ENCODE measurements at places on chromosomes 12 and 14. TPM values are rescaled to one million over a fixed set of nuclear protein-coding genes. Genes with fewer than 3 reads are reported as not detected.

- DNase-seq: no peak
These were observed 122.3 kb upstream of the RFLNA start for GRCh38 chr12:124172636-124173035.

- DNase-seq: no peak
These were observed 140.8 kb upstream of the NEDD1 start for GRCh38 chr12:96766232-96766631.

DNA sequence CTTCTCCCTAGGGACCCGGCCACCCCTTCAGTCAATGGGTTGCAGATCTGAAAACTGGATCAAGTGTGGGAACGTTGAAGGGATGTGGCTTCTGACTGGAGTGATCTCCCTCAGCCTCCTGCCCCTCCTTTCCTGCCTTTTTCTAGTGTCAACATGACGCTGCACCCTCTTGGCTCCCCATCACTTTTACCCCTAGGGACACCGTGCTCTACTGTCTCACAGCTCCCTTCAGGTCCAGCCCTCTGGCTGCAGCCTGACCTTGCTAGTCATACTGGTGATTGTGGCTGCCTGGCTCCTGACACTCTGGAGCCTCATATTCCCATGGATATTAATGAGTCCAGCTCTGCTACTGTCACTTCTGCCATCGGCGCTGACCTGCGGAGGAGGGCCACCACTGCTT lies 51.5 kb upstream of the RASSF3 start:
- DNase-seq: no peak

- DNase-seq: no peak
These were observed 31.1 kb upstream of the DUSP6 start for GRCh38 chr12:89383235-89384049.

DNA sequence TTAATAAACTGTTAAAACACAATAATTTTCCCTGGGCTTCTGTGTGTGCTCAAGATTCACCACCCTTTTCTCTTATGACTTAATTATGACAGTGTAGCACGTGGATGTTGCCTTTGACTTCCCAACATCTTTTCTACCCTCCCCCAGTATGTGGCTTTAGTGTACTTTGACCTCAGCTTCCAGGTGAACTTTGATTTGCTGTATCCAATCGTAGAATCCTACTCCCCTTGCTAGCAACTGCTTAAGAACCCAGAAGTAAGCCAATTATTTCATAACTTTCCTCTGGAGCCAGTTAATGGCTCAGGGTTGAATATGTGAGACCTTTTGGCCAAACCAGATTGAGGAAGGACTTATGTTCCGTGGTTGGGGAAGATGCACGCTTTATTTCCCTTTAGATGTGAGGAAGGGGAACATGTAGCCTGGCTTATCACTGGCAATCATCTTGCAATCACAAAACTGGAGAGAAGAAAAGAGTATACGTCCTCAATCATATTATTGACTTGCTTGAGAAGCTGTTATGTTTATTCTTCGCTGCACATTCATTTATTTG lies 259.6 kb upstream of the ATP2B1 start:
- DNase-seq: no peak

SLC39A2 gene
- total RNA-seq: 0.27 TPM

DNA sequence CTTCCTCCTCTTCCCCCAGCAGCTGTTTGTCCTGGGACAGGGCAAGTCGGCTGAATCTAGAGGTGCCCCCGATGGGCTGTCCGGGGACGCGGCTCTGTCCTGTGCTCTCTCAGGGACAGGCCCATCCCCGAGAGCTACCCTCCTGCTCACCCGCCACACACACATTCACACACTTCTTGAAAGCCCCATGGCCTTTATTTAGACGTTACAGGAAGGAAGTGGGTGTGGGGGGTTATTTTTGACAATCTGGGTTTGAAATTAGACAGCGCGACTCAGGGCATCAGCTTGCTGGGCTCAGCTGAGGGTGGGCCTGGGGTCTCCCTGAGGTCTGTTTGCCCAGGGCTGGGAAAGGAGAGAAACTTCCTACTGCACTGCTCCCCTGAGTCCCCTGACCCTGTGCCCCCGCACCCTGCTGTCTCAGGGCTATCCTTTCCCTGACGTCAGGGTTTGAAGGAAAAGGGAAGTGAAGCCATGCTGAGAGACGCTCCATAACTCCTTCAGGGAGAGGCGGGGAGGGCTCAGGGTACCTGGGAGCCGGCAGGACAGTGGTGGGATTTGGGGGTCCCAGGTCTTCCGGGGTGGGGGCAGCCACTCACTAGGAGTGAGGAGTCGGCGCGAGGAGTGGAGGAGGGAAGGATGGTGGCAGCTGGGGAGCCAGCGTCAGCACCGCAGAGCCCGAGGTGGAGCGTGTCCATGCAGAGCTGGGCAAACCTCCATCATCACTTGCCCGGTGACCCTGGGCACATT lies 8.1 kb downstream of the PTPN6 start:
- no peak for DNase-seq

GRCh38 chr12:132026796-132027500 lies 77.2 kb downstream of the EP400 start:
- no peak for DNase-seq

GRCh38 chr12:14840616-14841015 lies 2.7 kb downstream of the ART4 start:
- DNase-seq: no peak

DNA sequence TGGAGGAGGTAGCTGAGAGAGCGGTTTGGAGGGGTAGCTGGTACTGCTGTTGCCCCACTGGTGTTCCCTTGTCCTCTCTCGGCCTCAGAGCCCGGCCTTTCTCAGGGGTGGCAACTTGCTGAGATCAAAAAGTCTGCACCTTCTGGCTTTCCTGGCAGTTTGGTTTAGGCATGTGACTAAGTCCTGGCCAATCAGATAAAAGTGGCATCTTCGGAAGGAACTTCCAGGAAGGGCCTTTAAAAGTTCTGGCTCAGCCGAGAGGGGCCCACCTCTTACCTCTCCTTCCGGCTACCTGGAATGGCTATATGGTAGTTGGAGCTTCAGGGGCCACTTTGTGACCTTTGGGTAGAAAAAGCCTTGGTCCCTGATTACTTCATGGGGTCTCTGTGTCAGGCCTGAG lies 152.6 kb downstream of the GLT1D1 start:
- no peak for DNase-seq

DNA sequence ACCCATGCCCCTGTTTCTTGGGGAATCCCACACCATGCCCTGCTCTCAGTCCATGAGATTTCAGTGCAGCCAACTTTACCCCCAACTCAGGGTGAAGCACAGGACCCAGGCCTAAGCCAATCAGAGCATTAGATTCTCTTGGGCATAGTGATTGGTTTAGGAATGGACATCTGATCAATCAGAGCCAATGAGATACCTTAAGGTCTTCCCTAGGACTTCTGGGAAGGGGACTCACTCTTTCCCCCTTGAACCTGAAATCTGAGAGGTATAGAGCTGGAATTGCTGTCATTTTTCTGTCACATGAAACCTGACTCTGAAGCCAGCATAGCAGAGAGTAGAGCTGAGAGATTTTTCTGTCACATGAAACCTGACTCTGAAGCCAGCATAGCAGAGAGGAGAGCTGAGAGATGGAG lies 127.1 kb downstream of the ZFP36L1 start:
- no peak for DNase-seq

PTMS gene
- 286 TPM for total RNA-seq

- peak; percentile 42 for DNase-seq
These were observed 2.8 kb upstream of the WSB2 start for GRCh38 chr12:118063576-118064391.

B3GNT4 gene
- total RNA-seq: 1.4 TPM

DNA sequence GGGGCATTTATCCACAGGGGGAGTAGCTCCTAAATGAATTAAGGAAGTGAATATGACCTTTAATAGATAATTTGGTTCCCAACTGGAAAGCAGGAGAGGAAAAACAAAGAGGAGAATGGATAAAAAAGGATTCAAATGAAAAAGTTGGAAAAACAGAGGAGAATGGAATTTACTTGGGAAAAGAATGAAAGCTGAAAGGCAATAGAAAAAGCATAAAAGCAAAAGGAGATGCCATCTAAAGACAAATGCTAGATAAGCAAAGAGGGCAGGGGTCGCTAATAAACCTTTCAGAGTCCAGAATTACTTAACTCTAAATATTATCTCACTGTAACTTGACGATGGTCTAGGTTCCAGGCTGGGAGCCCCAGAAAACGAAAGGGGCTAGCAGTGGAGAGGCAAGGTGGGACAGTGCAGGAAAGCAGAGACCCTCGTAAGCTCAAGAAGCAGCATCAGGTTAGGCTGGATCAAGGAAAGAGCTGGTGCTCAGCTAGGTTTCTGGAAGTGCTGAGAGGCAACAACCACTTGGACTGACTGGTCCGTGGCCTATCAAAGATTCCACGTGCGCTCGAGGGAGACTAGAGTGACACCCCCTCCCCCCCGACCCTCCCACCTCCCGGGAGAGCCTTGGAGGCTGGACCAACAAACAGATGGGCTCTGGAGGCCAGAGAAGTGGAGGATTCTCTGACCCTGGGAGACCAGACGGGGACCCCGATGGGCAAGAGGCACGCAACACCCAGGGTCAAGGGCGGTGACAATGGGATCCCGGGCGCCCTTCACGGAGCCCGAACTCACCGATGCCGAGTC lies 1.2 kb downstream of the SLC2A13 start:
- no peak for DNase-seq

GRCh38 chr12:85951823-85952222 lies 77.7 kb downstream of the NTS start:
- no peak for DNase-seq

NANOG gene
- total RNA-seq: not detected

DNA sequence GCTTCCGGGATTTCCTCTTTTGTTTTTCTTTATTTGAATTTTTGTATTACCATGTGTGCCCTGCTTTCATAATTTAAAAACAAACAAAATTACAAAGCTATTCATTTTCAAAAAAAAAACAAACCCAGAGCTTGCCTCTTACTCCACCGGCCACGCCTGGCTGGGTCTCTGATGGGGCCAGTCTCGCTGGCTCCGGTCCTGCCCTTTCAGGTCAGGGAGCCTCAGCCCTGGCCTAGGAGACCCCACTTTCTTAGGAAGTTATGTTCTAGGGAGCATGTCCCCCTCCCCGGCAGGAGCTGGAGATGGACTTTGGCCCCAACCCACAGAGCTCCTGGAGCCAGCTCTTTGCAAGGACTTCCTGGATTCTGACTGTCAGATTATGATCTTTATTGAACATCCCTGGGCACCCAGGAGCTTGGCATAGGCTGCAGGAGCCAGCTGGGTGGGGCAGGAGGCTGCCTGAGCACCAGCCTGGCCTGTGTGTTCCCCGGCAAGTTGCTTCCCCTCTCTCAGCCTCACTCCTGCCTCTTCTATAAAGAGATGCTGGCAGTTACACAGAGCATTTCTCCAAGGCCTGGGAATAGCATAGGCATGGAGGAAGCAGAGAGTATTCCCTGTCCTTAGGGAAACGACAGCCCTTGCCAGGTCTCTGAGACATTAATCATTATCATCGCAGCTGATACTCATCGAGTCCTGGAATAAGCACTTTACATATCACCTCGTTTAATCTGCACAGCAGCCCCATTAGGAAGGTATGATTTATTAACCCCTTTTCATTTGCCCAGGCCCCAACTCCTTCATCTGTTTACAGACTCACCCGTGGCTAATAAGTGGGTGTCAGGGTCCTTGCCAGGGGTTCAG lies 3.5 kb downstream of the DEGS2 start:
- DNase-seq: no peak

CLEC7A gene
- not detected for total RNA-seq

ADCK1 gene
- total RNA-seq: 1.2 TPM

GRCh38 chr14:77120771-77121743 lies 20.5 kb downstream of the ZDHHC22 start:
- DNase-seq: no peak

LYZ gene
- total RNA-seq: not detected

DNA sequence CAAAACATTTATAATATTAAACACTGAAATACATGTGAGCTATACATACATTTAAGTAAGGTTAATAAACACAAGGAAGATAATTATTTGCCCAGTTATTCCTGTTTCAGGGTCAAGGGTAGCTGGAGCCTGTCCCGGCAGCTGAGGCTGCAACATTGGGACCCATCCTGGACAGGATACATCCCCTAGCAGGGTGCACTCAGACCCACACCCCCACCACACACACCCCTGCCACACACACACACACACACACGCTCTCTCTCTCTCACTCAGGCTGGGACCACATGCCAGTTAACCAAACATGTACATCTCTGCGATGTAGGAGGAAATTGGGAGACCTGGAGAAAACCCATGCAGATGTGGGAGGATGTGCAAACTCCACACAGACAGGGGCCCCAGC lies 112.6 kb upstream of the TMCC3 start:
- no peak for DNase-seq

KCNJ8 gene
- 1.4 TPM for total RNA-seq

- DNase-seq: no peak
These were observed 140.7 kb upstream of the CDKN3 start for GRCh38 chr14:54256156-54256555.

GRCh38 chr12:118432812-118433545 lies 56.6 kb downstream of the SUDS3 start:
- DNase-seq: no peak

CD4 gene
- not detected for total RNA-seq

- peak; percentile 17 for DNase-seq
These were observed at the start of gene TMEM121 for GRCh38 chr14:105525861-105526775. Gene TMEM121, plus strand, starts transcription at chr14:105526583. Its CDS starts 2,252 bp downstream, at chr14:105528835.

DNA sequence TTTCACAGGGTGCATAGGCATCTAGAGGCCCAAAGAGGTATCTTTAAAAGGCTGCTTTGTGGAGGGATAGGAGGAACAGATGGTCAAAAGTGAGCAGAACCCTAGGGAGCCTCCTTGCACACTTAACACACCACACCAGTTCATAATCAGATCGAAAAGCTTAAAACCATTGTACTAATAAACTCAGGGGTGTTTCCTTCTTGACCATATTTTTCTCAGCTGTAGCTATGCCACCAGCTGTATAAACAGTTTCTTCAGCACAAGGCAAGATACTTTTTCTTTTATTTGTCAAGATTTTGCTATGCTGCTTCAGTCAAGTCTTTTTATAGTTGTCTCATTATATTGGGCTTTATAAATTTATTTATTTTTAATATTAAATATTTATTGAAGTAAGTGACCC lies 88.7 kb downstream of the RIC8B start:
- DNase-seq: no peak

ENO2 gene
- total RNA-seq: 127 TPM

- DNase-seq: no peak
These were observed 19.3 kb downstream of the FMNL3 start for GRCh38 chr12:49687941-49688340.

GRCh38 chr14:34539407-34540180 lies at the start of gene EAPP:
Gene EAPP, minus strand, starts transcription at chr14:34539701. Its CDS starts 73 bp downstream, at chr14:34539628.
- peak; percentile 87 for DNase-seq

DNA sequence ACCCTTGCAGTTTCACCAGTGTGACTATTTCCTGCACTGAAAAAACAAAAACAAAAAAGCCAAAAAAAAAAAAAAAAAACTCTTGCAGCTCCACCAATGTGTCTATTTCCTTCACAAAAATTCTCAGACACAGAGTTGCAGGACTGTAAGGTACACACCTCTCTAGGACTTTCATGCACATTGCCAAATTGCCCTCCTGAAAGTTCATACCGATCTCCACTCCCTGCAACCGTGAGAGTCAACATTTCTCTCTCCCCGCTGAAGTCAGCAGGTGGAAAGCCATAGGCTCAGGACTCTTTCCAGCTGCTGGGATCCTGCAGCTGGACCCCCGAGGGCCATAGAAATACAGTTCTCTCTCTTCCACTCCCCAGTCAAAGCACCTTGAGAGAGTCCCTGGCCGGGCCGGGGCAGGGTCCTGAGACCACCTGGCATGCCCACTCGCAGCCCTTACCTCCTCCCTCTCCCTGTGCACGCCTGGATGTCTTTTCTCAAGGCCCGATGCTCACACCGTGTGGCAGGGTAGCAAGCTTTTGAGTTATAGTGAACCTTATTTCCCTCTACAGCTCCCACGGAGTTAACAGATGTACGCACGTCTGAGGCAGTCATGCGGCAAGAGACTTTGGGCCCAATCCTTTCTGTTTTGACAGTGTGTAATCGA lies 23.6 kb downstream of the MMAB start:
- no peak for DNase-seq

Data from Caki2 (cell line).